Nucleus accumbens (tissue), 56 donors: ENCODE measurements at places on chromosomes 5 and 9.

- no peak for DNase-seq
Measured at GRCh38 chr5:61162832-61163567, 732 bp upstream of the SMIM15 start.

DNA sequence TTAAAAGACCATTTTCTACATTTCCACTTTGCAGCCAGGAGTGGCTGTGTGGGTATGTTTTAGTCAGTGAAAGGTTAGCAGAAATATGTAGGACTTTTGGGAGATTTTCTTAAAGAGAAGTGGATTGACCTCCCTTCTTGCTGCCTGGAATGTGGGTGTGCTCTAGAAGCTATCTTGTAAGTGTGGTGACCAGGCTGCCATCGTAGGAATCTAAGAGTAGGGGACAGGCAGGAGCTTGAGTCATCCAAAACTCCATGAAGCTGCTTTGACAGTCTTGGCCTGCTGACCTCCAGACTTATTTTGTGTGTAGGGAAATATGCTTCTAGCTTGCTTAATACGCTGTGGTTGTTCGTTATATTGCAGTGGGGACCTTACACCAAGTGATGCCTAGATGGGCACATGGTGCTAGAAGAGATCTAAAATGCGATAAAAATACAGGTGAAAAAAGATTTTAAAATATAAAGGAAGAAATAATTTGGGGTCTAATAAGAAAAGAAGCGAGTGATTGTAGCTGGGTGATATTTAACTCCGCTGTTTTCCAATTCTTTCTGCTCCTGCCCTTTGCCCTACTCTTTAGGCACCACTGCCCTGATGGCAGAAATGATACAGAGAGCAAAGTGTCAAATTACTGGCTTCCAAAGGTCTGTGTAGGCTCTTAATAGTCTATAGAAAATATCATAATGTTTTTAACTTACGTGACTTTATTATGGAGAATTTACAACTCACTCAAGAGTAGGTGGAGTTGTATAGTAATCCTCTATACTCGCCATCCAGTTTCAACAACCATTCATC, 298.2 kb upstream of the ZNF608 start:
- no peak for DNase-seq

DNA sequence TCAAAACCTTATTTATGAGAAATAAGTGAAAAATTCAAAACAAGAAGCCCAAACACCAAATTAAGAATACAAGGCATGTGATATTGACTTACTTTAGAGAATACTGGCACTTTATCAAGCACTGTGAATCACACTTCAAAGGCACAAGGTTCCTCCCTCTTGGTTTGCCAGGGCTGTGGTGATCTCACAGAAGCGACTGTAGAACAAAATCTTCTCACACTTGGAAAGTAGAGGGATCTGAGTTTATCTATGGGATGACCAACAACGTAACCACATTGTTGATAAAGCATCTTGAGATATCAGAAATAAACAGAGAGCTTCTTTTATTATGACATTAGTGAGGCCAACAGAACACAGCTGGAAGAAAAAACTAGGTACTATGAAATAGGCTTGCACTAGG, 295.9 kb downstream of the NFIB start:
- no peak for DNase-seq

GRCh38 chr9:8143677-8144076, 344.1 kb upstream of the DMAC1 start:
- no peak for DNase-seq

GRCh38 chr5:67030289-67031056, 166.1 kb downstream of the CD180 start:
- no peak for DNase-seq
